ENCODE measurements at places on chromosomes 5 and 9.

DNA sequence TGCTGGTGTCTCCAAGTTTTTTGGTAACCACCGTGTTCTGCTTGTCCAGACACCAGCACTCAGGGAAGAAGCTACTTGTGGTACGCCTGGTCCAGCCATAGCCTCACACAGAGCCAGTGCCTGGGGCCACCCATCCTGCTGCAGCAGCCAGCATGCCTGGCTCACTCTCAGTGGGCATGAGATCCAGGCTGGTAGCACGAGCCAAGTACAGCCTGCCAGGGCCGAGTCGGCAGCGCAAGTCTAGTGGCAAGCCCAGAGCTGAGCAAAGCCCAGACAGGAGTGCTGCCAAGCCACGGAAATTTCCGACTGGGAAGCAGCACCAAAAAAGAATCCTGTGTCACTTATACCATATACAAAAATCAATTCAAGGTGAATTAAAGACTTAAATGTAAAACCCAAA is 36.3 kb upstream of the FBXL17 start:
- no peak for DNase-seq

DNA sequence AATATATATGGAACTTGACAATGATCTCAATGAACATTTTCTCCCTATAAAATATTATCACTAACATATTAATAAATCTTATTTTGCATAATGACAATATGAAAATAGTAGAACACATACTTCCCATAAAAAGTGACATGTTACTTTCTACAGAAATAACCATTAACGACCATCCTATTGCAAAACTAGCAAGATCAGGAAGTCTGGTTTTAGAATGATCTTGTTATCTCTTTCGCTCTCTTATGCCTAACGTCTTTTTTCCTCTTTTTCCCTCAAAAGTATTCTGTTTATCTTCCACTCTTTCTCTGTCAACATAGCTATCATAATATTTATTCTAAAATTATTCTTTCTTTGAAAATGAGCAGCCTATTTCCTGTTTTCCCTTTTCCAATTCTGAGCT is 21.6 kb upstream of the C5orf46 start:
- DNase-seq: no peak

DNA sequence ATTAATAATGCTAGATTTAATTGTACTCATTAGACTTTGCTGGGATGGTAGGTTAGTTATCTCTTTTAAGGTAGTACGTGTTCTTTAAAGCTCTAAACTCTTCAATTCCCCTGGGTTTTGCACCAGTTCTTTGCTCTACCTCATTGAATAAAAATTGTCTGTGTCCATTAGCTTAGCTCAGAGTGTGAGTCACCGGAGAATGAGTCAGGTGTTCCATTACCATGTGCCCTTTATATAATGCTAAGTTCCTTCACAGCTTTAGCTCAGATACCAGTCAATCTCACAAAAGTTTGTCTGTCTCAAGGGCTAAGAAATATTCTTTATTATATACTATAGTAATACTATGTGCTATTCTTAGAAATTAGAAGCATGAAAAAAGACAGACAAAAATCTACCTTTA is 339.4 kb downstream of the PRELID2 start:
- DNase-seq: no peak

DNA sequence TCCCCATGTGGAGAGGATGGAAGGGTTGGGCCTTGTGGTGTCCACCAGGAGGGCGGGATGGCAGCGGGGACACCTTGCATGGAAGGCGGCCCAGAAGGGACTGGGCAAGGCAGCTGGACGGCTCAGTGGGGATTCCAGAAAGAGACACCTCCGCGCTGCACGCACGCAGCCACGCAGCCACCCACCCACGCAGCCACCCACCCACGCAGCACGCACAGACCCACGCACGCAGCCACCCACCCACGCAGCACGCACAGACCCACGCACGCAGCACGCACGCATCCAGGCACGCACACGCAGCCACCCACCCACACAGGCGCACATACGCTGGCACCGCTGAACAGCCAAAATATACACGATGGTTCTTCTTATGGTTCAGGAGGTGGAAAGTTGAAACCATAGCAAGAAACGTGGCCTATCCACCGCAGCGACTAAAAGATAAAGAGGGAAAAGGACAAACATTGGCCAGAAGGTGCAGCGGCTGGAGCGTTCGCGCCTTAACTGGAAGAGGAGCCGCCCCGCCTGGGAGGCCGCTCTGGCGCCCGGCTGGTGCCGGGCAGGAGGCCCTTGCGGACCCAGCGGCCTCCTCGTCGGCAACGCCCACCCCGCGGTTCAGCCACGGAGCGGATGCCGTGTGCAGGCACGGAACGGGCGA is 22.2 kb upstream of the EXOC3 start:
- no peak for DNase-seq

DNA sequence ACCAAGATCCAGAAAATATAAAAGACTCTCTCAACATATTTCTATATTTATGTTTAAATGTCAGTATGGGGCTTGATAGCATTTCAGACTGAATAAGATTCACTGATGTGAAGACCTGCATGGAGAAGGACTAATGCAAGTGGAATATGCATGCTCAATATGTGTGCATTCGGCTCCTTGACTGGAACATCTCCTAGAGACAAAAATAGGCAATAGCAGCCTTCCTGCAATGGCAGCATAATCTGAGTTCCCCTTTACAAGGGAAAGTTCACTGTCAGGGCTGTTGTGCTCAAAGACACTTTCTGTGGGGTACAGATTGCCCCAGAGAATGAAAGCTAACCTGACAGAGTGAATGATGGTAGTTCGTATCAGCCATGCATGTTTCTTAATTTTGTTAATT is 42.4 kb downstream of the STARD4 start:
- no peak for DNase-seq

DNA sequence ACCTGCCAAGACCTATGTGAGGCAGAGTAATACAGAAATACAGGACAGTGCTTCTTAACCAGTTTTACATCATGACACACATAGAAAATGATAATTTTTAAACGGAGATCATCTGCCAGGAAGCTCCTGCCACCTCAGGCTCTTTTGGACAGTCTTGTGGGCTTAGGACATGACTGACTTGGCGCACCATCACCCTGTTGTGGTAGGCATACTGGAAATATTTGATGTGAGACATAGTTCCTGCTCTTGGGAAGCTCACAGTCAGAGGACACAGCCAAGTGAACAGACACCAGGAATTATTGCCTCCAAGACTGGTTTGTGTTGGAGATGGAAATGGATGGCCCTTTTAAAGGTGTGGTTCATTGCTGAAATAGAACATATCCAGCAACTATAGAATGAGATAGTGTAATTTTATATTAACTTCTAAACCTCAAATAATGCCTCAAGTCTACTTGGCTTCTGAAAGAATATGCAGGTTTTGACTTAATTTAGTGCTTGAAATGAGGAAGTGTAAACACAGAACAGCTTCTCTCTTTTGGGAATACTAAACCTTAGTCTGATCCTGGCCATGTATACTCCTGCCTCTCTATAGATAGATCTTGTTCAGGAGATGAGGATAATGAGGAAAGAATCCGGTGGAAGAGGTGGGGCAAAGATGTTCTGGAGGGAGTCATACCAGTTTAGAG is 19.7 kb downstream of the CPEB4 start:
- no peak for DNase-seq

DNA sequence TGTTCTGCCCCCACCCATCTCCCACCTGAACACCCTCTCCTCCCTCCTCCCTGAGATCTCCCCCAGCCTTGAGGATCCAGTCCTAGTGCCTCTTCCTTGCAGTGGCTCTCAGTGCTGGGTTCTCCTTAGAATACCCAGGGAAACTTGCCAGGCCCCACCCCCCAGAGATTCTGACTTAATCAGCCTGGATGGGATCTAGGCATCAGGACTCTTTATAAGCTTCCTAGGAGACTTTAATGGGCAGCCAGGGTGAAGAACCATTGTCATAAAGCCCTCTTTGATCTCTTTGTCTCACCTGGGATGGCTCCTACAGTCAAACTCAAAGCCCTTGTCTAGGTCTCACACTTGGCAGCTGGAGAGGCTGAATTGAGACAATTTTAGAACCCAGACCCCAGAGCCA is 8.6 kb upstream of the GLIS3 start:
- no peak for DNase-seq

DNA sequence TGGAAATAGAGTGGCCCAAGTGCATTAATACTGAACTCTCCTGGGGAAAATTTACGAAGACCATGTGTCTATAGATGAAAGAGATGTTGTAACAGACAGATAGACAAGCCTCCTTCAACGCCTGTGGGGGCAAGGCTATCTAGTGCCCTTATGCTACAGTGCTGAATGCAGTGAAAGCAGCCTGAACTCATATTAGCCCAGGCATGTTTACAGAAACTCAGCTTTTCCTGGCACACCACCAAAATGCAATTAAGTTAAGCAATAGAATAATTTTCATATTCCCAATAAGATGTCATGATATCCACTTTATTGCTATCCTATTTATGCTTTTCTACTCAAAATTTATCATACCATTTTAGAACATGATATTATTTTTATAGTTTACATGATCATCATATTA is 277.0 kb downstream of the DIRAS2 start:
- DNase-seq: no peak

GRCh38 chr9:38214432-38214831 is 145.4 kb upstream of the SHB start:
- DNase-seq: no peak

GRCh38 chr9:33799928-33800704 is 4.8 kb downstream of the PRSS3 start:
- no peak for DNase-seq

- no peak for DNase-seq
Measured at GRCh38 chr5:122111460-122111859, 17.9 kb upstream of the ZNF474 start.

- DNase-seq: no peak
Measured at GRCh38 chr5:136427426-136427825, 62.1 kb upstream of the TRPC7 start.

GRCh38 chr9:130860458-130861316 is 25.6 kb downstream of the ABL1 start:
- DNase-seq: no peak

DNA sequence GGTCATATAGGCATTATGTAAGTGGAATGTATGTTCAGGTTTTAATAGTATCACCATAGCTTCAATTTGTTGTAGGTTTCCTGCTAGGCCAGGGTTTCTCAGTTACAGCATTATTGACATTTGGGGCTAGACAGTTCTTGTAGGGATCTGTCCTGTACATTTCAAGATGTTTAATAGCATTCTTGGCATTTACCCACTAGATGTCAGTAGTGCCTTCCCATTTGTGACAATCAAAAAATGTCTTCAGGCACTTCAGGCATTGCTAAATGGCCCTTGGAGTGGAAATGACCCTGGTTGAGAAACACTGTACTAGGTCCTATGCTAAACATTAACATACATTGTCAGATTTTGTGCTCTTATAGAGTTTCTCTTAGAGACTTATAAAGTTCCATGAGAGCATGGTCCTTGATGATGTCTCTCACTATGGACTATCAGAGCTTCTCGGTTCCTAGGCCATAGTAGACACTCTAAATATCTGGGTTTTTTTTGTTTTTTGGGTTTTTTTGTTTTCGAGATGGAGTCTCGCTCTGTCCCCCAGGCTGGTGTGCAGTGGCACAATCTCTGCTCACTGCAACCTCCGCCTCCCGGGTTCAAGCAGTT is 1.4 kb downstream of the KIF20A start:
- DNase-seq: no peak

DNA sequence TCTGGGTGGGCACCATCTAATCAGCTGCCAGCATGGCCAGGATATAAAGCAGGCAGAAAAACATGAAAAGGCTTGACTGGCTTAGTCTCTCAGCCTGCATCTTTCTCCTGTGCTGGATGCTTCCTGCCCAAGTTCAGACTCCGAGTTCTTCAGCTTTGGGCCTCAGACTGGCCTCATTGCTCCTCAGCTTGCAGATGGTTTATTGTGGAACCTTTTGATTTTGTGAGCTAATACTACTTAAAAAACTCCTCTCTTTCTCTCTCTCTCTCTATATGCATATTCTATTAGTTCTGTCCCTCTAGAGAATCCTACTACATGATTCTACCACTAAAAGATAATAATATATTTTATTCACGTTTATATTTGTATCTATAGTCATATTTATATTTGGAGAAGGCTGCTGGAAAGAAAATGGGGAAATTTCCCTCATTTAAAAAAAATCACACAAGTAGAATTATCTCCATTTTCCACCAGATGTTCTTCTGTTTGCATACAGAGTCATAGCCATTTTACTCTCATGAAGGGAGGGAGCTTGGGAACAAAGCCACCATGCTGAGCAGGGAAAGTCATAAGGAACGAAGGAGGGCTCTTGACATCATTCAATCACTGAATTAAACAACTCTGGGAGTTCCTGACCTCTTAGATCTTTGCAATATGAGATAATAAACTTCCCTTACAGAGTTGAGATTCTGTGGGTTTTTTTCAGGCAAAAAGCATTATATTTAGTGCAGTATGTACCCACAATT is 1137.4 kb upstream of the CDH18 start:
- DNase-seq: no peak

DNA sequence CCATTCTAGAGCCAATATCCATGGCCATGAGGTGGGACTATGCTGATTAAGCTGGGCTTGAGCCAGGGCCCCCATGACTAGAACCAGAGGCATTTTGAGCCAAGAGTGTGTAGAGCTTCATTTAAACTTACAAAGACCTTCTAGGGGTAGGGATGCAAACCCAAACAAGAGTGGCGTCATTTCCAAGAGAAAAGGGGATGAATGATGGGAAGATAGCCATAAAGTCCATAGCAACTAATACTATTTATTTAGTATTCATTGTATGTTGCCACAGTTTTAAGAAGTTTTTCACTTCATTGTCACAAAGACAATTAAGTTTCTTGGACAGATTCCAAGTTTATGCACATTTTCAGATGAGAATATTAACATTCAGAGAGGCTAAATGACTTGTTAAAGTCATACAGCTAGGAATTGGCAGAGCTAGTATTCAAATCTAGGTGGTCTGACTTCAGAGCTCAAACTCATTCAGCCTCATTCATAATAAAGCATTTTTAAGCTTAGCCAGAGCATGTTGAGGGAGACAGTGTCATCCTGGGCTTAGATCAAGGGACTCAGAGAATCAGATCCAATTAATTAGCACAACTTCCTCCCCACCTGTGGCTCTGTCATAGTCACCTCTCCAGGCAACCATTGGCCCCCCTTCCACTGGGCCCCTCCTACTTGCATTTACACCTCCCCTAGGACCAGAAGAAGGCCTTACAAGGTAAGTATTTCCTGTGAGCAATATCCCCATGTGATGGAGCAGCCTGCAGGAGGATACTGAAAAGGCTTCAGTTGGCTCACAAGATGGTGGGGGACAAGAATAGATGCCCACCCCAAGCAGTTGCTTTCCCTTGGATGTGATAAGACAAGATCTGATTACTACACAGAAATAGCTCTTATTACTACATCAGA is 95.0 kb upstream of the PCSK1 start:
- DNase-seq: no peak
